GM23338 (cell line): ENCODE measurements at places on chromosomes 5 and 9. TPM values are rescaled to one million over a fixed set of nuclear protein-coding genes. Genes with fewer than 3 reads are reported as not detected.

Gene SLC25A48
- total RNA-seq = 1.4 and 1.5 TPM in 2 replicates

- no peak for DNase-seq
Measured at GRCh38 chr9:5718296-5719032, 89.6 kb downstream of the RIC1 start.

- no peak for DNase-seq
Measured at GRCh38 chr9:87269296-87270176, 228.1 kb upstream of the DAPK1 start.

DNA sequence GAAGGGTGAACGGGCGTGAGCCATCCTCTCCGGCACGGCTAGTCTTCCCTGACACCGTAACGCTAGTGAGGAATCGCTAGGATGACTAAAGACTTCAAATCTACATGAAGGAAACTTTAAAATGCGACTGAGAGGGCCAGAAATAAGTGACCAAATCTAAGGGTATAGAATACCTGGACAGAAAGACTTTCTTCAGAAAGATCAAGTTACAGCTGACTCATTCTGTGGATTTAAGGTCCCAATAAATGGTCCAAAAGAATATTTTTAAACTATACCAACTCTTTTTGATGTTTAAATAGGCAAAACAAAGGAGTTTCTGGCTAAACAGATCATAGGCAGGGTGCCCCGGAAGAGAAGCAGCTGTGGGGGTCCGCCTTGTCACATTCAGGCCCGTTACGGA is 38.9 kb upstream of the CEP72 start:
- DNase-seq = no peak

- DNase-seq = no peak
Measured at GRCh38 chr5:36028816-36029465, 37.7 kb downstream of the UGT3A2 start.
